ENCODE measurements at places on chromosomes 3 and 15.

GRCh38 chr15:31866248-31866647, 164.1 kb upstream of the CHRNA7 start:
- no peak for DNase-seq

GRCh38 chr3:64151342-64151871, 73.9 kb downstream of the PRICKLE2 start:
- DNase-seq = no peak

DNA sequence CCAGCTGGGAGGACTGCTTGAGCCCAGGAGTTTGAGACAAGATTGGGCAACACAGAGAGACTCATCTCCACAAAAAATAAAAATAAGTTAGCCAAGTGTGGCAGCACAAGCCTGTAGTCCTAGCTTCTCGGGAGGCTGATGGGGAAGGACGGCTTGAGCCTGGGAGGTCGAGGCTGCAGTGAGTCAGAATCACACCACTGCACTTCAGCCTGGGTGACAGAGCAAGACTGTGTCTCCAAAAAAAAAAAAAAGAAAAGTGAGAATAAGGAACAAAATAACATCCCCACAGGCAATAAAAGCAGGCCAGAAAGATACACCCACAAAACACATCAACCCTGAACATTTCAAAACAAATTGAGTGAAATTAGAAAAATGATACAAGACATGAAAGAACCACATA, 48.7 kb upstream of the OCA2 start:
- DNase-seq = no peak

DNA sequence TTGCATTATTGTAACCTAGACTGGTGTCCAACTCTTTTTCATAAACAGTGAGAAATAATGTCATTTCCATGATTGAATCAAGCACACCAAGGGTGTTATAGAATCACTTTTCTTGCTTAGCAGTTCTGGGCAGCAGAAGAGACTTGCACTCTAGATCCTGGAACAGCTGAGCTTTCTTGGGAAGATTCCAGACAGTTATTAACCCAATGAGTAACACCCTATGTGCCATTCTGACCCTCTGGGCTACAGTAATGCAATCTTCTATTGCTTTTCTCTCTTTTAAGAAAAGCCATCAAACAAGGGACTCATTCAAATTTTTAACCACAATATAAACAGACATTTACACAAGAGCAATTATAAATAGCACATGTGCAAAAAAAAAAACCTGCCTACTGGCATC, 39.3 kb upstream of the USP3 start:
- DNase-seq = no peak

GRCh38 chr3:40456279-40456939, 730 bp upstream of the RPL14 start:
- DNase-seq = no peak

DNA sequence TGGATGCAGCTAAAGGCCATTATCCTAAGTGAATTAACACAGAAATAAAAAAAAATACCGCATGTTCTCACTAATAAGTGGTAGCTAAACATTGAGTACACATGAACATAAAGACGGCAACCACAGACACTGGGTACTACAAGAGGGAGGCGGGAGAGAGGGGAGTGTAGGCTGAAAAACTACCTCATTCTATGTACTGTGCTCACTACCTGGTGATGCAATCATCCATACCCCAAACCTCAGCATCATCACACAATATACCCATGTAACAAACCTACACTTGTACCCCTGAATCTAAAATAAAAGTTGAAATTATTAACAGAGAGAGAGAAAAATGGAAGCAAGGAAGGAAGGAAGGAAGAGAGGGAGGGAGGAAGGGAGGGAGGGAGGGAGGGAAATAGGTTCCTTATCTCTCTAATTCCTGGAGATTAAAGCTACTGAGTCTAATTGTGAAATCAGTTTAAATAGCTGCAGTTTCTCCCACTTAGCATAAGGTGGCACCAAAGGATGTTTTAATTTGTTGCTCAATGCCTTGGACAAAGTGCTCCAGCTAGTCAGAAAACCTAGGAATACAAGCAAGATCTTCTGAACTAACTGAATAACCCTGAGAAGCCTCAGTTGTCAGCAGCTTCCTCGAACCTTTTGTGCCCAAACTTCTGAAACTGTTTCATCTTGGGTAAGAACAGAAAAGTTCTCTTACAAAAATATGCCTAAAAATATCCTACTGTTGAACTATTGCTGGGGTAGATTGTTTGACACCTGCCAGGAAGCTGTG, 79.4 kb upstream of the ATP11B start:
- DNase-seq = no peak

- DNase-seq = no peak
Measured at GRCh38 chr15:70423267-70423666, 325.6 kb upstream of the TLE3 start.

GRCh38 chr15:90261811-90262210, 3.7 kb upstream of the NGRN start:
- no peak for DNase-seq

- no peak for DNase-seq
Measured at GRCh38 chr3:181797431-181797830, 85.7 kb downstream of the SOX2 start.

GRCh38 chr15:36809380-36809779, 230.0 kb downstream of the CDIN1 start:
- no peak for DNase-seq

- DNase-seq = no peak
Measured at GRCh38 chr3:156535162-156535627, 19.7 kb downstream of the SSR3 start.

DNA sequence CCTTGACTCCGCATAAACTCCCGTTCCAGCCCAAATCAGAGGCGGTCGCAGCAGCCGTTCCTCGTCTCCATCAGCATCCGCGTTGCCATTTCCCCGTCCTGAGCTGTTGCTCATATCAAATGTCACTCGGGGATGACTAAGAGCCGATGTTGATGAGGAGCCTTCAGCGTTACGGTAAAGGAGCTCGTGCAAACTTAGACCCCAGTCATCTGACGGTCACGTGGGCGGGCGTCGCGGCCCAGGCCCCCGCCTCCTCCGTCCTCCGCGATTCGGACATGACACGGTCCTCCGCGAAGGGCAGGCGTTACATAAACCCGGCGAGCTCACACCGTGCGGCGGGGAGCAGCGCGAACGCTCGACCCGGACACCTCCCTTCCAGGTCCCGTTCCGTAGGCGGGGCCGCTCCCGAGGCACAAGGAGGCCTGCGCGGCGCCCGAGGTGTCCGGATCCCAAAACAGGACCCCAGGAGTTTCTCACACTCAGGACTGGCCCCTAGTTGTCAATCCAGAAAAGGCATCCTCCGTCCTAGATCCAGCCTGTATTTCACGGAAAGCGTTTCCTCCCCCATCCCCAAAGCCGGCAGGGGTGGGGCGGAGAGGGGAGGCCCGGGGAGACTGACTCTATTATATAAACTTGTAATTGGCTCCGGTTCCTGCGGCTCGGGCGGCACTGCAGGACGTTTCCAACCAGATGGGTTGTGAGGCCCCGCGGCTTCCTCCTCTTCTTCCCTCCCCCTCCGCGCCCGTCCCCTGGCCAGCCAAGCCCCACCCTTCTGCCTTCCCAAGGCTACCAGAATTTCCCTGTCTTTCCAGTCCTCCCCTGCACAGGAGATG, 100.0 kb upstream of the IGF1R start:
- DNase-seq = peak; percentile 75

DNA sequence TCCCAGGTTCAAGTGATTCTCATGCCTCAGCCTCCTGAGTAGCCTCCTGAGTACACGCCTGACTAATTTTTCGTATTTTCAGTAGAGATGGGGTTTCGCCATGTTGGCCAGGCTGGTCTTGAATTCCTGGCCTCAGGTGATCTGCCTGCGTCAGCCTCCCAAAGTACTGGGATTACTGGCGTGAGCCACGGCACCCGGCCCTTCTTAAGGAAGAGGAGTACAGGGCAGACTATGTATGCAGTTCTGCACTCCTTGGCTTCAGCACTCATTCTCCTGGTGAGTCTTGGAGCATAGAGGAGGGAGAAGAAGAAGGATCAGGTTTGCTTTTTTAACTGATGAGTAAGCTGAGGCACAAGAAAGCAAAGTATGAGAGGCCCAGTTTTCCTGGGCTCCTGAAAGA, 99.8 kb upstream of the HACD2 start:
- no peak for DNase-seq

DNA sequence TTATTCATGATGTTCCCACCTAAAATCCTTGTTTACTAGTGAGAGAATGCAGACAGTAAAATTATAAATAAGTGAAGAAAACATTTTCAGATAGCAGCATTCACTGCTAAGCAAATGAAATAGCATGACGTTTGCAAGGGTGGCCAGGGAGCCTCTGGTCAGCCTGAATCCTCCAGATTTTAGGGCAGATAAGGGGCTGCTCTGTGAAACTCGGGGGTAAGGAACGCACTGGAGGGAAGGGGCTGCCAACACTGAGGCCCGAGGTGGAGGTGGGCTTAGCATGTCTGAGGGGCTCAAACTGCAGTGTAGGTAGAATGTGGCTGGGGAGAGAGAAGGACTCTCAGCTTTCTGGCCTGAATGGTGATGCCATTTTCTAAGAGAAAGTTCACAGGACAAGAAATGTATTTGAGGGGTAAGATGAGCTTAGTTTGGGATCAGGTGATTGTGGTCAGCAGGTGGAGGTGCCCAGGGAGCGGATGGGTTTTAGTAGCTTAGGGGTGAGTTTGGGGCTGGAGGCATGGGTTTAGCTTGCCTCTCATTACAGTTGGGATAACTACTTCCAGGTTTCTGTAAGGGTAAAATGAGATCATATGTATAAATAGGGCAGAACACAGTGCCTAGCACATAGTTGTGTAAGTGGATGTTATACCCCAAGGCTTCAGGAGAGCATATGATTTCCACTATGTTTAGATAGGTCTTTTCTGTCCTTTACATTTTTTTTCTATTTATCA, 20.5 kb downstream of the GPR171 start:
- DNase-seq = no peak

DNA sequence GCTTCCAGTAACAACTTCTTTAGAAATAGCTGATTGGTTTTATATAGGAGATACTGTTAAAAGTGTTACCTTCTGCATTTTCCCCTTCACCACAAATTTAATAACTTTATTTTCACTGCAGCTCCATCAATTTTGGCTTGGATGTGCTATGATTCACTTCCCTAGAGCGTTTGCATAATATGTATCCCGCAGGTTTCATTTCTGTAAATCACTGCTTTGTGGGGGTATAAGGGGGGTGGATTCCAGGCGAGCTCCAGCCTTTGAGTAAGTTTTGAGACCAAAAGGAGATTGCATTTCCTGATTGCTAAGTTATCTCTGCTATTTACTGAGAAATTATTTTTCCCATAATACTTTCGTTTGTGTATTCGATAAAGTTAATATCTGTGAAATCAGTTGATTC, 232.6 kb downstream of the TBL1XR1 start:
- no peak for DNase-seq

DNA sequence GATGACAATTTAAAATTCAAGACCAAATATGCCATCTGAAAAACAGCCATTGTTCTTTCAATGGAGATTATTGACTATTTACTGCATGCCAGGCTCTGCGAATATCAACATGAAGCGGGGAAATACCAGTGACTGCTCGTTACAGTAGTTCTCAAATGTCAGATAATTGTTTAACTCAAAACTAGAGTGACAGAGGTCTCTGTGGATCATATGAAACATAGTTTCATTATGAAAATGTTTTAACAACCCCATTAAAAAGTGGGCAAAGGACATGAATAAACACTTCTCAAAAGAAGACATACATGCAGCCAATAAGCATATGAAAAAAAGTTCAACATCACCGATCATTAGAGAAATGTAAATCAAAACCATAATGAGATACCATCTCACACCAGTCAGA, 50.0 kb upstream of the GPR149 start:
- no peak for DNase-seq

DNA sequence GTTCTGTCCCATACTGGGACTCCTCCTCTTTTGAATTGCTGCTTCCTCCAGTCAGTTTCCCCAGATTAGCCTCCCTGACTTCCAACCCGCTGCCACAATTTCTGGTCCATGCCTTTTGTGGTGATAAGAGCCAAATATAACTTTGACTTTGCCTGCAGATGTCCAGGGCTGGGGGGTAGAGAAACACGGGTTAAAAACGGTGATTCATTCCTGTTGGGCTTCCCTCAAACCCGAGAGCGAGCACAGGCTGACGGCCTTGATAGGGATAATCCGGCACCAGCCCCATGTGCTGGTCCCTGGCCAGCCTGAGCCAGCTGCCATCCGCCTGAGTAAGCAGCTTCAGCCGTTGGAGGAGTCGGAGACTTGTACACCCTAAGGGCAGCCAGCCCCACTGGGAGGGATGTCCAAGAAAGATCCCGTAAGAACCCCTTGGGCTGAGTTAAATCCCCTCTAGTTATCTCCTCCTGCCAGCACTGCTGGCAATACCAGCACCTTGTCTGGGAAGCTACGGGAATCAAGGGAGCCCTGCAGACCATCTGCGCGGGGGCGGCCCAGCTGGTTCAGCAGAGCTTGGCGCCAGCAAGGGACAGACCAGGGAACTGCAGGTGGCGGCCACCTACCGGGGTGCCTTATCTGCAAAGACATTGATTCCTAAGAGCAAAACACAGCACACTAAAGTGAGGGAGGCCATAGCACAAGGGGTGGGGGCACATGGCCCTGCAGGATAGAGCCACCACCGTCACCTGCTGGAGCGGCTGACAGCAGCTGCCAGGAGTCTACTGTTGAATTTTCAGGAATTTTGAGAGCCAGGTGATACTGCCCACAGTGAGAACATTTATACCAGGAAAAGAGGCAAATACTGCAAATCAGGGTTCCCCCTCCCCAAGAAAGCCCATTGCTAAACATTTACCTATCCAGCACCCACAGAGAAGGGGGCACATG, 18.1 kb downstream of the CSPG4 start:
- no peak for DNase-seq

- no peak for DNase-seq
Measured at GRCh38 chr15:92616621-92617548, 38.7 kb downstream of the FAM174B start.

DNA sequence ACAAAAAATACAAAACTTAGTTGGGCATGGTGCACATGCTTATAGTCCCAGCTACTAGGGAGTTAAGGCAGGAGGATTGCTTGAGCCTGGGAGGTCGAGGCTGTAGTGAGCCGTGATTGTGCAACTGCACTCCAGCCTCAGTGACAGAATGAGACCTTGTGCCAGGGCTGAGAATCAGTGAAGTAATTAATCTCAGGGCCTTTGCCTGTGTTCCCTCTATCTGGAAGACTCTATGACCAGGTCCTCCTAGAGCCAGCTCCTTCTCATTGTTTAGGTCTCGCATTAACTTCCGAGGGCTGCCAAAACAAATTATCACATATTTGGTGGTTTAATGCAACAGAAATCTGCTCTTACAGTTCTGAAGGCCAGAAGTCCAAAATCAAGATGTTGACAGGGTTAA, 41.4 kb upstream of the FLNB start:
- no peak for DNase-seq

GRCh38 chr3:9786209-9786739, 6.0 kb downstream of the TADA3 start:
- no peak for DNase-seq

GRCh38 chr15:36251450-36251849, 328.0 kb upstream of the CDIN1 start:
- no peak for DNase-seq

GRCh38 chr3:181999314-181999713, 287.6 kb downstream of the SOX2 start:
- no peak for DNase-seq

All from activated CD8-positive, alpha-beta memory T cell treated with anti-CD3 and anti-CD28 coated beads for 24 hours (primary cell).